Globus pallidus (tissue), 1 donor: ENCODE measurements at places on chromosomes 12 and 14.

GRCh38 chr14:45133683-45134050 is 614 bp downstream of the FKBP3 start:
- no peak for DNase-seq

GRCh38 chr12:15535352-15535781 is 213.1 kb downstream of the PTPRO start:
- DNase-seq, result no peak

- DNase-seq, result no peak
Measured at GRCh38 chr14:72783741-72784140, 110.2 kb downstream of the DPF3 start.

DNA sequence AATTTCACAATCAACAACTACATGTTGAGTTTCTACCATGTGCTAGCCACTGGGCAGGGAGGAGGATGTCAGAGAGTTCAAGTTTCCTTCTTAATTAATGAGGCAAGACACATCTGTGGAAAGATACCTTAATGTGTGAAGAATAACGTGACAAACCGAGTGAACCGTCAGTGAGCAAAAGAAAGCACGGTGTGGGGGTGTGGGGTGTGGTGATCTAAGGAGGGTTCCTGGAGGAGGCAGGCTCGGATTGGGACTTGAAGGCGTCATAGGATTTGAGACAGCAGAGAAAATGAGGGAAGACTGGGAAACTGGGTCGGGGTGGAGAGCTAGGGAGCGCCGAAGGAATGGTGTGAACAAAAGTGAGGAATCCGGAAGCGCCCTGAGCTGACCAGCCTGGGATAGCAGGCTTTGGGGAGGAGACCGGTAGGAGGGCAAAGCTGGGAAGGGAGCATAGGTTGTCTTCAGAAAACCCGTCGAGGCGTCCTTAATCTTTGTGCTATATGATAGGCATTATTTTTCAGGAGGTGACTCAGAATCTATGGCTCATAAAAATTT is 22.3 kb downstream of the GALNT8 start:
- DNase-seq, result no peak

DNA sequence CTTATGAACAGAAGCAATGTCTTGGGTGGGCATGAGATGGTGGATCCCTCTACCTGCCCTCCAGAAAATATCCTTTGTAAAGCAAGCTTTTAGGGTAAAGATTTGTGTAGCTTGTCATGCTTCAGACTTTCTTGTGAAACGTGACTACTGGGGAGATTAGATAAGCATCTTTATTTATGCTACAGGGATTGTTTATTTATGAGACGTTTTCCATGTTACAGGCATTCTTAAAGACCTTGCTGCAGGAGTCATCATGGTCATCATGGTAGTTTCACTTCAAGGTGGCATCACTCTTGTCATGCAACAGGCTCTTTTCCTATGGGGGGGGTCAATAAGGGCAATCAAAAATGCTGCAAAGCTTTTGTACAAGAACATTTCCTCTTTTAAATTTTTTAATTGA is 8.2 kb upstream of the MIS18BP1 start:
- DNase-seq, result no peak

GRCh38 chr12:128930606-128931005 is 77.3 kb downstream of the GLT1D1 start:
- no peak for DNase-seq

DNA sequence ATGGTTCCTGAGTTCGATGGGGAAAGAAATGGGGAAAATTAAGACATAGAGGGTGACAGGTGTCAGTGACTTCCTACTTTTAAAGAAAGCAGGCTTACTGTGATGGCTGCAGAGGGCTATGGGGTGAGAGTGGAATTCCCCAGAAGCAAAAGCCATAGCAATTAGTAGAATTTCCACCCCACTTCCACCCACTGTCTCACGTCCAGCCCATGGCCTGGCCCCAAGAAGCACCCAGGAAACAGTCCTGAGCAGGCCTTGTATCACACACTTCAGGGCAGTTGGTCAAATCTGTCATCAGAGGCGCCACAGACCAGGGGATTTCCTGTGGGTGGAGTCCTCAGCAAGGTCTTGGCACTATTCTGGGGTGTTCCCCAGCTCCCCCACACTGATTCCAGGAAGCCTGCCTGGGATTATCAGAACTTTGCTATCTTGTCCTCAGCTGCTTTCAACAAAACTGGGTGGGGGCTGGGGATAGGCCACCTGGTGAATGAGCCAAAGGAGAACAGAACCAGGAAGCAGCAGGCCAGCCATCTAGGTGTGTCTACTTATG is 120.1 kb upstream of the CCND2 start:
- DNase-seq, result no peak

DNA sequence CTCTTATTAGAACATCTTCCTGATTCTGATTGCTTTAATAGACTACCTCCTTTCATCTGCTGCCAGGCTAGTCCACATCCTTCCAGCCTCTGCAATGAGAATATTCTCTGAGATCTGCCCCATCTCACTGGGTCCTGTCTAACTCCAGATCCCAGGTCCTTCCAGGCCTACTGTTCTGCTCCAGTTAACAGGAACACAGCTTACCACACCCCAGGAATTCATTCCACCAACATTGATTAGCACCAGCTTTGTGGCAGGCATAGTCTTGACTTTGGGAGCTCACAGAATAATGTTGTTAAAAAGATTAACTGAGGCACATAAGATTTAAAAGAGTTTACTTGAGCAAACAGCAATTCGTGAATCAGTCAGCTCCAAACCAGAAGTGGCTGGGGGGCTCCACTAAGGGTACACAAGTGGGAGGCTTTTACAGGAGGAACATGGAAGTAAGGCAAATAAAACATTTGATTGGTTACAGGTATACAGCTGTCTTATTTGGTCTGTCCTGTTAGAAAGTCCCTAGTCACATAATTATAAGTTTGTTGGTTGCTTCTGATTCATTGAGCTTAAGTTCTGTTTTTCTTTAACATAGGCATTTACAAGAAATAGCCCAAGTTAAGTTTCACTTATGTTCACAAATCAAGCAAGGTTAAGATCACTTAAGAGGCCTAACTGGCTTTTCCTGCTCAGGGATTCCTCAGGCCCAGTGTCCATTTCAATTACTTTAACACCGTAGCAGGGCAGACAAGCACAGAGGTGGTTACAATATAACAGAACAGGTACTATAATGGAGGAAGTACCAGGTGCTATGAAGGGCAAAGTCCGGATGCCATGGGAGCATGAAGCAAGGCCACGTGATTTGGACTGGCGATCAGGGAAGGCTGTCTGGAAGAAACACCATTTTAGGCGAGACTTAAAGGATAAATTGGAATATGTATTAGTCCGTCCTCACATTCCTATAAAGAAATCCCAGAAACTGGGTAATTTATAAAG is 12.2 kb upstream of the MYH7 start:
- DNase-seq, result no peak

GRCh38 chr12:118513611-118514010 is 137.3 kb downstream of the SUDS3 start:
- no peak for DNase-seq

DNA sequence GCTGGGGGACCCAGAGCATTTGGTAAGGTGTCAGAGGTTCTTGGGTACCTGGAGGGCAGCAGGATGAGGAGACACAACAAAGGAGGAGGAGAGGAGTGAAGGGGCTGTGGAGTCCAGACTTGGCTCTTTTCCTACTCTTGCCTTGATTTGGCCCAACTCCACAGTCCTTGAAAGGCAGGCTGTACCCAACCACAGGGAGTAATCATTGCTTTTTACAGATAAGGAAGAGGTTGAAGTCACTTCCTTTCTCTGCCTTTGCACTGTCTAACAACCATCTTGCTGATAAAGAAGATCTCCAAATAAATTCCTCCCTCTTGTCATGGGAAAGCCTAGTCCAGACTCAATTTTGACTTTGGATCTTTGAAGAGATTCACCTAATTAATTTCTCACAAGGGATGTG is 226.8 kb upstream of the HMGA2 start:
- no peak for DNase-seq

GRCh38 chr12:131834798-131835615 is 6.8 kb downstream of the MMP17 start:
- no peak for DNase-seq

DNA sequence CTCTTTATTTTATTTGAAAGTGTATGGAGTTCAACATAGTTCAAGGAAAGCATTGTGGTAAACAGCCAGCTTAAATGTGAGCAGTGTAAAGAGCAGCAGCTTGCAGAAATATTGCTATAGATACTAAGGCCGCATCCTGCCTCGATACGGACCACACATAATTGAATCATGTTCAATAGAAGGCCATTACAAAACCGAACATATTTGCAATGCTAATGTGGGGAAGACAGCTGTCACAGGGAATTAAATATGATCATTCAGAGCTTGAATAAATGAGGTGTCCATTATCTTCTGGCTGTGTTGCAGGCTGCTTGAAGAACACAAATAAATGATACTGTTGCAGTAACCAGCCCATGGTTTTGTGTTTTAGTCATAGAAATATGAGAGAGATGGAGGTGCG is 173.2 kb downstream of the BRMS1L start:
- DNase-seq, result no peak

DNA sequence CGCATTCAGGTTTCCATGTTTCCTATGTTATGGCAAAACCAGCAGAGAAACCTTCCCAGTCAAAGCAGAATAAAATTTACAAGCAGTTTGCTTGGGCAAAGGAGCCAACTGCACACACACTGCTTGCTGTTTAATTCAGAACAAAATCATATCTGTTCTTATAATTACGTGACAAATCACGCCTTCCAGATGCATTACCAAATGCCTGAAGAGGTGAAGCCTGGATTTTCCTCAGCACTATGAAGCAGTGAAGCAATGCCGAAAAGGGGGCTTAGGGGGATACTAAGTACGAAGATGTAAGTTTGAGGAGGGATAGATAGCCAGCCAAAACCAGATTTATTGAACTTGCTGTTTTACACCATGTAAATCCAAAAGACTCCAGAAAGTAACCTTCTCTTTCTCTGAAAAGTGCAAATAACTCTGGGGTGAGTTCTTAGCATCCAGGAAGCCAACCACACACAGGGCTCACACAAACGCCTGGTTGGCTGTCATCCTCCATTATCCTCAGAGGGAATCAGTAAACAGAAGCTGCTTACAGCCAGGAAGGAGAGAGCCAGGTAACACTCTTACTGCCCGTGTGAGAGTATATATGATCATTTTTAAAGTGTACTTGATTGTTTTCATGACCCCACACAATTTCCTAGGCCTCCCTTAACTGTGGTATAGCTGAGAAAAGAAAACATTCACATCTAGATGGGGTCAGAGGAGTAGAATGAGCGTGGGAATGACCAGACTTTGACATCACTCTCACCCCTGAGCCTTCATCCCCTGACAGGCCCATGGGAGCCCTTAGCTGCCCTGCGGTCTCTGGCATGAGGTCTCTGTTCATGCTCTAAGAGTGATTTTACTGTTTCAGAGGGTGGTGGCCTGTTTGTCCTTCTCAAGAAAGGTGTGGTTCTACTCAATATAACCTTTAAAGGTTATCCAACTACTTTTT is 442.5 kb downstream of the EGLN3 start:
- no peak for DNase-seq

- no peak for DNase-seq
Measured at GRCh38 chr12:6257007-6257406, 53.5 kb upstream of the PLEKHG6 start.

- DNase-seq, result peak; percentile 43
Measured at GRCh38 chr14:87615822-87616679, 376.9 kb downstream of the GALC start.

GRCh38 chr14:29461101-29461500 is 466.5 kb downstream of the PRKD1 start:
- peak; percentile 16 for DNase-seq

DNA sequence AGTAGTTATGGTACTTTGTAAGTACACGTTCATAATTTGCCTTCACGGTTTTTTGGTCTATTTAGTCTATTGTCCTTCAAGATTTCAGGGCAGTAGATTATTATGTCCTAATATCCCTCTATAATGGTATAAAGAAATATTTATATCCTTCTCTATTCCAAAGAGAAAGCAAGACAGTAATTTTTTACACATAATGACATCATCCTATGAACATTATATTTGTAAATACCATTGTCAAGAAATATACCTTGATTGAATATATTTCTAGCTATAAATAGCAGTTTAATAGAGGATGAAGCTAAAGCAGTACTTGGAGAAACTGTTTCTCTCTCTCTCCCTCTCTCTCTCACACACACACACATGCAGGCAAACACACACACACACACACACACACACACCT is 77.0 kb downstream of the C12orf50 start:
- DNase-seq, result no peak

GRCh38 chr12:29743801-29744200 is 39.9 kb downstream of the TMTC1 start:
- DNase-seq, result no peak

GRCh38 chr12:119292893-119293630 is 41.5 kb upstream of the CCDC60 start:
- no peak for DNase-seq

- peak; percentile 87 for DNase-seq
Measured at GRCh38 chr12:130017591-130018449, 114.0 kb upstream of the TMEM132D start.

DNA sequence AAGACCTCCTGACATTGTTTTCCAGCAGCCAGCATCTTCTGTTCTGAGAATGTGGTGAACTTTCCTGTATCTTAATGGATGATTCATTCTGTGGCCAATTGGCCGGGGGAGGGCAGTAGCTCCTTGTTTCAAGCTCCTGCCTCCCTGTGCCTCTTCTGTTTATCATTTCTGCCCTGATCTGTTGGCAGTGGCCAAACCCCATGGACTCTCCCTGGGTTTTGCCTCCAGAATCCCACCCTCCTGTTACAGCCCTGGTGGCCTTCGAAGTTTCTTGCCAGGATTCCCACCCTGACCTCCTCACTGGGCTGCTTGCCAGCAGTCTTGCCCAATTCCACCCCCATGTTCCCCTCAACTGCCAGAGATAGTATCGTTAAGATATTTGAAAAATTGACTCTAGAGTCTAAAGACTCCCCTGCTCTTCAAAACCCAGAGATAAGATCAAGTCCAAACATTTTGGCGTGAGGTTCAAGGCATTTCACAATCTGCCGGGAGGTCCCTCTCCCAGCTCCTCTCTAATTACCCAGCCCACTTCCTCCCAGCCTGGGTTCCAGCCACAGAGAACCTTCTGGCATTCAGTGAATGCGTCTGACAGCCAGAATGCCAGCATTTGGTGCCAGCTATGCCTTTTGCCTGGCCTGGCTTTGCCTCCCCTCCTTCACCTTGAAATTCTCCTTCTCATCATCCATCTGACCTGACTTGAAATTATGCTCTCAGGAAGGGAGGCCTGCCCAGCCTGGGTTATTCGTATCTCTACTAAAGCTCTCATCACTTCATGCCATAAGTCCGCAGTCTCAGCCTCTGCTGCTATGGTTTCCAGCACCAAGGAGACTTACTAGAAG is 37.7 kb upstream of the TXNRD1 start:
- DNase-seq, result no peak

GRCh38 chr14:104697892-104698583 is 8.6 kb downstream of the INF2 start:
- no peak for DNase-seq

GRCh38 chr12:125878483-125878882 is 813.2 kb downstream of the AACS start:
- DNase-seq, result no peak

- DNase-seq, result no peak
Measured at GRCh38 chr12:19052689-19053088, 76.8 kb upstream of the PLEKHA5 start.

- DNase-seq, result no peak
Measured at GRCh38 chr14:54737132-54737711, 165.4 kb downstream of the GCH1 start.
